ENCODE measurements at places on chromosomes 16 and 17. TPM values are rescaled to one million over a fixed set of nuclear protein-coding genes. Genes with fewer than 3 reads are reported as not detected.

DNA sequence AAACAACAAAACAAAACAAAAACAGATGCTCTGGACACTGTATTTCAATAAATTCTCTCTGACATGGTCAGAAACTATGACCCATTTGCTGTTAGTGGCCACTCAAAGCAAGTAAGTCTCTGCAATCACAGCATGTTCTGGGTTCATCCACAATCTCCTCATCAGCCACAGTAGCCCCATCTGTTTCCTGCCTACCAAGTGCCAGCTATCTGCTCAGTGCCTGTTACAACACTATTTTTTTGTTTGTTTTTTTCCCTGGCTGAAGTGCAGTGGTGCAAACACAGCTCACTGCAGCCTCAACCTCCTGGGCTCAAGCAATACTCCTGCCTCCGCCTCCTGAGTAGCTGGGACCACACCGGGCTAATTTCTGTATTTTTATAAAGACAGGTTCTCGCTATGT lies 137.9 kb downstream of the SOX9 start:
- no peak overlapping the region for H3K27ac ChIP-seq
- H3K27me3 ChIP-seq, result no peaks in the 10 kb centered on the region
- H3K36me3 ChIP-seq, result no peaks in the 10 kb centered on the region
- no peak overlapping the region for H3K4me3 ChIP-seq
- no peaks in the 10 kb centered on the region for H3K4me1 ChIP-seq
- no peak for DNase-seq

DNA sequence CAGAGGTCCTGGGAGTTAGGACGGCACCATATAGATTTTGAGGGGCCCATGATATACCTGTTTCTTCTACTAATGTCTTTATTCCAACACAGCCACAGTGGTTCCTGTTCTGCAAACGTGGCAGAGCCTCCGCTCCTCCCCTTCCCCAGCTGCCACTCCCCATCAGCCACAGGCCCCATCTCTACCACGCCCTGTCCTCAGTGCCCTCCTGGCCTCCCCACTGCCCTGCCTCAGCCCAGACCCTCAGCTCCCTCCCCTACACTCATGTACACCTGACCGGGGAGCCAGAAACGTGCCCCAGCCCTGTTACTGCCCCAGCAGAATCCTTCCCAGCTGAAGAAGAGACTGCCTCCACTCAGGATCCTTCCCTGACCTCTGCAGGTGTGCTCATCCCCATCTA lies 11.9 kb upstream of the RBFOX3 start:
- H3K4me1 ChIP-seq, result no peaks in the 10 kb centered on the region
- H3K27me3 ChIP-seq, result no peaks in the 10 kb centered on the region
- H3K36me3 ChIP-seq, result no peaks in the 10 kb centered on the region
- DNase-seq, result no peak
- no peak overlapping the region for H3K4me3 ChIP-seq
- no peak overlapping the region for H3K27ac ChIP-seq

The C16orf96 gene
- not detected for total RNA-seq

- H3K4me3 ChIP-seq, result peak overlapping the region; percentile 40
- H3K27me3 ChIP-seq, result no peaks in the 10 kb centered on the region
- peak overlapping the region; percentile 61 for H3K27ac ChIP-seq
- H3K4me1 ChIP-seq, result no peaks in the 10 kb centered on the region
- no peaks in the 10 kb centered on the region for H3K36me3 ChIP-seq
Measured at GRCh38 chr17:41678907-41679739, 9.6 kb upstream of the EIF1 start.

The SLC25A11 gene
- total RNA-seq, result 97.1 TPM

DNA sequence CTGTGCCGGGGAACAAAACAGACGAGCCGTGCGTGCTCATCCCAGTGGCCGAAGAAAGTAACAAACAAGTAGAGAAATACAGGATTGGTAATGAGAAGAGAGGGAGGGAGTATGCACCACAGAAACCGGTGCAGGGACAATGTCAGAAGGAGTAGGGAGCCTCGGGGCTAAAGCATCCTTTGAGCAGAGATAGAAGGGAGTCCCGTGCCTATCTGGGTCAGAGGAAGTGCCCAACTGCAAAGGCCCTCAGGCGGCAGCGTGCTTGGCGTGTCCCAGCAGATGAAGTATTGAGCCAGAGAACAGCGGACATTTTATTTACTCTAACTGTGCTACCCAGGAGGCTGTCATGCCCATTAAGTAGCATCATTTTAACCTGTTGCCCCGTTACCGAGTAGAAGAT lies 114.9 kb upstream of the CACNG5 start:
- H3K4me3 ChIP-seq, result no peak overlapping the region
- H3K27me3 ChIP-seq, result no peaks in the 10 kb centered on the region
- H3K4me1 ChIP-seq, result peaks cover 7% of the 10 kb centered on the region

DNA sequence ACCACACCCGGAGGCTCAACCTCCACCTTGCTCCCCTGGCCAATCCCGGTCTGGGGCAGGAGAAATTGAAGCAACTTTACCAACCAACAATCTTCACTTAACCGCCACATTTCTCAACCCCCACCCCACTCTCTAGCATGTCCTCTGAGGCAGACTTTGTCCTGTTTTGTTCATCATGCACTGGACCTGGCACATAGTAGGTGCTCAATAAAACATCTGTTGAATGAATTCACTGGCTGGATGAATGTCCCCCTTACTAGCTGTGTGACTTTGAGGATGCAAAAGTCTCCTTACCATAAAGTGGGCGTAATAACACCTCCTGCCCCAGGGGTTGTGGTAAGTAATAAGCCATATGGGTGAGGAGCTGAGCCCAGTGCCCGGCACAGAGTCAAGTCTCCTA lies 5.8 kb downstream of the SPPL2C start:
- no peaks in the 10 kb centered on the region for H3K27me3 ChIP-seq
- no peak for DNase-seq
- H3K36me3 ChIP-seq, result no peaks in the 10 kb centered on the region

The HLF gene
- total RNA-seq, result 5.0 TPM

The NPIPB6 gene
- 1.5 TPM for total RNA-seq

DNA sequence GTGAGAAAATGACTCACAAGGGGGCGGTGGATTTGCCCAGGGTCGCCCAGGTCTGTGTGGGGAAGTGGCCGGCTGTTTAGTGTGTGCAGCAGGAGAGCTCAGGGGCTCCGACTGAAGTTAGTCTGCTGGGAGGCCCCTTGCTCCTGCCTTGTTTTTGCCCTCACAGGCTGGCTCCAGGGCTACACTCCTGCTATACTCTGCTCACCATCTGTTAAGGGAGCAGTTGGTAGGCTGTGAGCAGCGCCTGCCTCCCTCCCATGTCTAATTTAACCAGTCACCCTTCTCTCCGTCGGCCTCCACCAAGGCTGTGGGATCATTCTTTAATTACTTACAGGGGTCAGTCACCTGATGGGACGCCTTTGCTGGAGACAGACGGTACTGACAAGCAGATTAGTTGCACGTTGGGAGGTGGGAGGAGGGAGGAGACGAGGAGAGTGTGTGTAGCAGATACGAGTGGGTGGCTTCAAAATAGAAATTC lies 35.5 kb downstream of the KSR1 start:
- no peaks in the 10 kb centered on the region for H3K27me3 ChIP-seq
- H3K27ac ChIP-seq, result no peak overlapping the region
- DNase-seq, result no peak

The NPIPB13 gene
- total RNA-seq, result 4.3 TPM

The CACNB1 gene
- total RNA-seq, result 209 TPM

The AATK gene
- total RNA-seq, result 1.5 TPM

DNA sequence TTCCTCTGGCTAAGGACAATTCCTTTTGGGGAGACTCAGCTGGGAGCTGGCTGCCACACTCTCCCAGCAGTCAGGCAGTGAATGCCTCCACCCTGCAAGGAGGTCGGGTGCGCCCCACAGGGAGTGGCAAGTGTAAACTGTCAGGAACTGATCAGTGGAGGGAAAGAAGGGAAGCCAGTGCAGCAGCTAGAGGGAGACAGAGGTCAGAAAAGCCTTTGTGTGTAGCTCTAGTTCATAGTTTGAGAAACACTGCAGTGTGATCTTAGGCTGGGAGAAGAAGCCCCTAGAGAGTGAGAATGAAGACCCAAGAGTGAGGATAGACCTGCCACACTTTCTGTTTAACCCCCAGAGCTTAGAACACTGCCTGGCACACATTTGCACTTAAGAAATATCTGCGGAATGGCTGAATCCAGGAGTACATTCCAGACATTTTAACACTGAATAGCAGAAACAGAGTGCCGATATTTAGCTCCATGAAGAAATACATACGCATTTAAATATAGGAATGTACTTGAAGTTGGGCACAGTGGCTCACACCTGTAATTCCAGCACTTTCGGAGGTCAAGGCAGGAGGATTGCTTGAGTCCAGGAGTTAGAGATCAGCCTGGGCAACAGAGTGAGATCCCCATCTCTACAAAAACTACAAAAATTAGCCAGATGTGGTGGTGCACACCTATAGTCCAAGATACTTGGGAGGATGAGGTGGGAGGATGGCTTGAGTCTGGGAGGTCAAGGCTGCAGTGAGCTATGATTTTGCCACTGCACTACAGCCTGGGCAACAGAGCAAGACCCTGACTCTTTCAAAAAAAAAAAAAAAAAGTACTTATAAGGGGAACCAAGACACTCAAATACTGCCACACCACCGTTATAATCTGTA lies 11.1 kb upstream of the SLC5A11 start:
- H3K4me3 ChIP-seq, result no peak overlapping the region
- H3K36me3 ChIP-seq, result peaks cover 2% of the 10 kb centered on the region
- no peak overlapping the region for H3K27ac ChIP-seq

DNA sequence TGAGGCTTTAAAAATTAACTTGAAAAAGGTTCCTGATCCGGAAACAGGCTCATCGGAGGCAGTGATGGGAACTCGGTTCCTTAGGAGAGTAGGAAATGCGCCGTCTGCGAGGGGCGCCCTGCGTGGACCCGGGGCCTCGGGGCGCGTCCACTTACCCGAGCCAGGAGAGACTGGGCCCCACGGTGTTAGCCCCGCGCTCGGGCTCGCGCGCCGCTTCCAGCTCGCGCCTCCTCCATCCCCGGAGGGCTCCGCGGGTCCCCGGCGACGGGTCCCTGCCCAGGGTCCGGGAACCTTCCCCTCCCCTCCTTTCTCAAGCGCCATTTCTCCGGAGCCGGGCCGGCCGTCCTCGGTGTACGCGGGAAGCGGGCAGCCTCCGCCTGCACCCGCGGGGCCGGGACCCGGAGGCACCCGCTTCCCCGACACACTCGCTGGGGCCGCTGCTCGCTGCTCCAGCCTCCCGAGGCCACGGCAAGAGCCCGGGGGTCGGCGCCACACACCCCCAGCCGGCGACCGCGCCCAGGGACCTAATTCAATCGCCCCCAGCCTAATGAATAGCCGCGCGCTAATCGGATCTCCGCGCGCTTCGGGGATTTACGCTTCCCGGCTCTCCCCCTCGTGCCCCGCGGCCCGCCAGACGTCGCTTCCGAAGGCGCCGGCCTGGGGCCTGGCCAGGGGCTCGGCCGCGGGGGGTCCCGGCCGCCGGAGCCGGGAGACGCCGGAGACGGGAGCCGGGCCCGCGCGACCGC lies 2.2 kb upstream of the BAHCC1 start:
- H3K27ac ChIP-seq, result peak overlapping the region; percentile 99
- H3K27me3 ChIP-seq, result no peaks in the 10 kb centered on the region
- peaks cover 39% of the 10 kb centered on the region for H3K4me1 ChIP-seq
- peak; percentile 77 for DNase-seq
- peak overlapping the region; percentile 76 for H3K4me3 ChIP-seq

The ZFPM1 gene
- 2.7 TPM for total RNA-seq

The ASGR1 gene
- total RNA-seq, result 0.39 TPM

The RABEP1 gene
- 77.4 TPM for total RNA-seq

GRCh38 chr17:80812362-80813088 lies 179.1 kb upstream of the CHMP6 start:
- peaks cover 7% of the 10 kb centered on the region for H3K4me1 ChIP-seq
- no peak overlapping the region for H3K27ac ChIP-seq
- H3K27me3 ChIP-seq, result no peaks in the 10 kb centered on the region
- no peak for DNase-seq

DNA sequence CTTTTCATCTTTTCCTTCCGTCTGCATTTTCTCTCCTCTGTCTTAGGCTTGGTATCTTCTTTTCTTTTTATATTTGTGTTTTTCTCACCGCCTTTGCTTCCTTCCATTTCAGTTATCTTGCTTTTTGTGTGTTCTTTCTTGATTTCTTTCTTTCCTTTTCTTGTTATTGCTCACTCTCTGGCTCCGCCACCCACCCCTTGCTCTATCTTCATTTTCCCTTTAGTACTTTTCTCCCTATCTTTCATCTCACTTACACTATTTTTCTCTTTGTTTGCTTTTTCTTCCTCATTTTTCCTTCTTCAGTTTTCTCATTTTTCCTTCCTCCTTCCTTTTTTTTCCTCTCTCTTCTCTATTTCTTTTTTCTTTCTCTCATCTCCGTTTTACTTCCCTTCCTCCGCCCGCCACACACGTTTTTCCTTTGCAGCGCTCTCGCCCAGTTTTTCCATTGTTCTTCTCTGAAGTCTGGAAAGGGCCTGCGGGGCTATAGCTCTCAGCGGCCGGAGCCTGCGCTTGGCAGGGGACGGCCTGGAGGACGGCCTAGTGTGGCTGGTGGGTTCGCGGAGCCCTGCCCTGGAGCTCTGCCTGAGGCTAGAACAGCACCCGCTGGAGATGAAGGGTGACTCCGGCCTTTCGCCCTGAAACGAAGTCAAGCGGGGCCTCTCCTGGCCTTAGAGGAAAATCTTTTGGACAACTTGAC lies 5.2 kb upstream of the HOXB13 start:
- DNase-seq, result no peak
- H3K4me3 ChIP-seq, result no peak overlapping the region
- H3K4me1 ChIP-seq, result no peaks in the 10 kb centered on the region
- H3K27me3 ChIP-seq, result peaks cover 97% of the 10 kb centered on the region
- H3K27ac ChIP-seq, result no peak overlapping the region
- H3K36me3 ChIP-seq, result no peaks in the 10 kb centered on the region

GRCh38 chr17:38324141-38324697 lies 19.5 kb downstream of the GPR179 start:
- no peak for DNase-seq
- H3K36me3 ChIP-seq, result peaks cover 3% of the 10 kb centered on the region
- H3K4me3 ChIP-seq, result no peak overlapping the region
- H3K27me3 ChIP-seq, result no peaks in the 10 kb centered on the region
- no peaks in the 10 kb centered on the region for H3K4me1 ChIP-seq

The TAT gene
- total RNA-seq, result 0.17 TPM

The PFAS gene
- 12.7 TPM for total RNA-seq

GRCh38 chr16:8795818-8796217 lies 1.6 kb downstream of the TMEM186 start:
- no peak for DNase-seq
- H3K27ac ChIP-seq, result no peak overlapping the region
- no peak overlapping the region for H3K4me3 ChIP-seq

The C17orf78 gene
- not detected for total RNA-seq

The CD300C gene
- total RNA-seq, result 0.32 TPM

- no peak overlapping the region for H3K27ac ChIP-seq
- no peaks in the 10 kb centered on the region for H3K4me1 ChIP-seq
- DNase-seq, result no peak
Measured at GRCh38 chr16:12461201-12461600, 342.5 kb downstream of the CPPED1 start.

The SLC4A1 gene
- total RNA-seq, result not detected

- H3K36me3 ChIP-seq, result no peaks in the 10 kb centered on the region
- no peak for DNase-seq
- peaks cover 7% of the 10 kb centered on the region for H3K27me3 ChIP-seq
- no peaks in the 10 kb centered on the region for H3K4me1 ChIP-seq
Measured at GRCh38 chr17:39775031-39775430, 37.3 kb downstream of the GRB7 start.

GRCh38 chr16:69077251-69077650 lies 28.2 kb upstream of the HAS3 start:
- no peaks in the 10 kb centered on the region for H3K27me3 ChIP-seq
- no peaks in the 10 kb centered on the region for H3K36me3 ChIP-seq
- H3K27ac ChIP-seq, result no peak overlapping the region
- DNase-seq, result no peak
- H3K4me1 ChIP-seq, result no peaks in the 10 kb centered on the region

The MEFV gene
- 0.79 TPM for total RNA-seq

The TNFSF12 gene
- total RNA-seq, result 14.4 TPM
